ENCODE measurements at places on chromosomes 12 and 14.
A peak's percentile ranks its signal among the peaks of the same experiment; 100 is the strongest.

DNA sequence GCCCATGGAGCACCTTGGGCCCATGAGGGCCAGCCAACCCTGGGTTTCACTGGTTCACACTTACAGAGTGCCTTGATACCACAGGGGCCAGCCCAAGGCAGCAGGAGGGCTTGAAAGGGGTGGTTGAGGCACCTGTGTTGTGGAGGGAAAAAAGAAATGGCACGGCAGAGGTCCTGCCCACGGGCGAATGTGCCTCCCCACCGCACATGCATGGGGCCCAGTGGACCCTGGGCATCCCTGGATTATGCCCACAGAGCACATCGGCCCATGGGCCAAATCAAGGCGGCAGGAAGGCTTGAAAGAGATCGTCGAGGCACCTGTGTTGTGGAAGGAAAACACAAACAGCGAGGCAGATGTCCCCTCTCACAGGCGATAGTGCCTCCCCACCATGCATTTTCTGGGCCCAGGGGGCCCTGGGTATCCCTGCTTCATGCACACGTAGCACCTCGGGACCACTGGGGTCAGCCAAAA, 378.1 kb downstream of the ALG10 start:
- no peak for DNase-seq
- H3K27ac ChIP-seq, result no peak overlapping the region
- H3K4me3 ChIP-seq, result no peak overlapping the region

GRCh38 chr14:30242744-30243143, 315.1 kb upstream of the PRKD1 start:
- peaks cover 7% of the 10 kb centered on the region for H3K27me3 ChIP-seq
- peaks cover 12% of the 10 kb centered on the region for H3K4me1 ChIP-seq
- H3K36me3 ChIP-seq, result no peaks in the 10 kb centered on the region
- no peak overlapping the region for H3K4me3 ChIP-seq

DNA sequence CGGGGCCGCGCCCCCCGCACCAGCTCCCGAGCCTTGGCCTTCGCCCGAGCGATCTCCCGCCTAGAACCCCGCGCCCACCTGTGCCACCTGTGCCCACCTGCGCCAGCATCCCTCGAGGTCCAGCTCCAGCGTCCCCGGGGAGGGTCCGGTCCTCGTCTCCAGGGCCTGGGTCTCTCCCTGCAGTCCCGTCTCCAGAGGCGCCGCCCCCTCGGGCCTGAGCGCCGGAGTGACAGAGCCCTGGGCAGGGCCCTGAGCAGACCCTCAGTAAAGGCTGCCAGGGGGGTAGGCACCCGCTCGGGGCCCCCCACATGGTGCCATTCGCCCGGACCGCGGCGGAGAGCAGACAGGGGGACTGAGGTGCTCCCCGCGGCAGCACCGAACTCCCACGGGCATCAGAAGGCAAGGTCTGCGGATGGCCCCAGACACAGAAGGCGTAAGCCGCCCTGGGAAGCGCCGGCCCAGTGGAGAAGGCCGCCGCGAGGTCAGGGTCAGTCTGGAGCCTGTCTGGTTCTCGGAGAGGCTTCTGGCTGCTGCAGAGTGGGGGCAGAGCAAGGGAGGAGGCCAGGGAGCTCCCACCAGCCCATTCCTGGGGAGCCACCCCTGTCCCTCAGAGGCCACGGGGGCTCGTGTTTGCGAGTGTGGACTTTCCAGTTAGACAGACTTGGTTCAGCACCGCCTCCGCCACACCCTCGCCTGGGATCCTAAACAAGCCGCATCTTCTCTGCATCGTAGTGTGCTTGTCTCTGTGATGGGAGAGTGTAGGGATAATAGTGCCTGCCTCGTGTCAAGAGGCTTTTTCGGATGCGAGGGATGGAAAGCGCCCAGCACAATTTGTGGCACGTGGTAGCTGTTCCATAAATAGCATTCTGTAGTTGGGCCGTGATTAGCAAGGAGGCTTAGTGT, 1.1 kb upstream of the PPP1R13B start:
- H3K36me3 ChIP-seq, result peaks cover under 1% of the 10 kb centered on the region
- H3K4me3 ChIP-seq, result peak overlapping the region; percentile 72
- no peak overlapping the region for H3K27ac ChIP-seq
- H3K27me3 ChIP-seq, result peaks cover 49% of the 10 kb centered on the region
- peaks cover 25% of the 10 kb centered on the region for H3K4me1 ChIP-seq

- H3K27ac ChIP-seq, result no peak overlapping the region
These were observed 883.7 kb upstream of the TMEM132C start for GRCh38 chr12:127383281-127383680.

DNA sequence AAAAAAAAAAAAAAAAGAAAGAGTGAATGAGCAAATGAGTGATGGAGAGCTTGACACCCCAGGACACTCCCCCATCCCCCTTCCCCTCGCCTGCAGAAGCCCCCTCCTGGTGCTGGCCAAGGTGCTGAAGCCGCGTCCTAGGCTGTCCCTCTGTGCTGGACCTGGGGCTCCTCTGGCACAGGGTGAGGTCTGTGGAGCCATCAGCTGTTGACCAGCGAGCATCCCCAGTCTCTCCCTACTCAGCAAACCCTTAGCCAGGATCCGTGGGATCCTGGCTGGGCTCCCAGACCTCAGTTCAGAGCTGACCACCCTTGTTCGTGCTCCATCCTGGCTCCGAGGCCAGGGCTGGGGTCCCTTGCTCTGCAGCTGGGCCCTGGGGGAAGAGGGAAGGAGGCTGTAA, 5.4 kb upstream of the KIF26A start:
- peak; percentile 85 for DNase-seq
- H3K36me3 ChIP-seq, result no peaks in the 10 kb centered on the region
- H3K4me3 ChIP-seq, result no peak overlapping the region
- H3K4me1 ChIP-seq, result peaks cover 12% of the 10 kb centered on the region
- no peak overlapping the region for H3K27ac ChIP-seq

- no peaks in the 10 kb centered on the region for H3K4me1 ChIP-seq
- H3K27ac ChIP-seq, result no peak overlapping the region
- H3K27me3 ChIP-seq, result peaks cover 6% of the 10 kb centered on the region
- DNase-seq, result no peak
- H3K36me3 ChIP-seq, result no peaks in the 10 kb centered on the region
- no peak overlapping the region for H3K4me3 ChIP-seq
These were observed 240.9 kb downstream of the TMEM121 start for GRCh38 chr14:105767315-105767714.

DNA sequence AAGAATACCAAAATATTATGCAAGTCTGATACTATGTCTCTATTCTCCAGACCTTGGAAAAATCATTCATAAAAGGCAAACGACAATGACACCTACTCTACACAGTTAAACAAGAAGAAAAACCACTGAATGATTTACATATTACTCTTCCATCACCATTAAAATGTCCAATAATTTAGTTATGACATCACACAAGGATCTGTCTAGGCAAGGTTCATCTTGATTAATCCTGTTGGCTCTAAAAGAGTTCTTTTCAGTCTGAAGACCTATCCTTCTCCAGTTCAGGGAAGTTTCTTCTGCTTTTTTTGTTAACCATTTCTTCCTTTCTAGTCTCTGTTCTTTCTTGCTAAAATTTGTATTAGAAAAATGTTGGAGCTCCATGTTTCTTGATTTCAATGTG, 64.0 kb downstream of the OSBPL8 start:
- no peaks in the 10 kb centered on the region for H3K27me3 ChIP-seq
- H3K4me3 ChIP-seq, result no peak overlapping the region
- H3K27ac ChIP-seq, result no peak overlapping the region
- H3K36me3 ChIP-seq, result peaks cover 57% of the 10 kb centered on the region

GRCh38 chr12:92046557-92047392, 98.9 kb downstream of the BTG1 start:
- H3K4me1 ChIP-seq, result no peaks in the 10 kb centered on the region
- peaks cover under 1% of the 10 kb centered on the region for H3K27me3 ChIP-seq
- DNase-seq, result no peak
- H3K36me3 ChIP-seq, result peaks cover 3% of the 10 kb centered on the region
- no peak overlapping the region for H3K27ac ChIP-seq

GRCh38 chr12:97257726-97258125, 204.9 kb upstream of the RMST start:
- no peak overlapping the region for H3K27ac ChIP-seq
- DNase-seq, result no peak
- no peaks in the 10 kb centered on the region for H3K27me3 ChIP-seq
- peaks cover under 1% of the 10 kb centered on the region for H3K36me3 ChIP-seq

GRCh38 chr12:56935752-56936151, 1.5 kb upstream of the SDR9C7 start:
- no peak overlapping the region for H3K27ac ChIP-seq
- H3K36me3 ChIP-seq, result no peaks in the 10 kb centered on the region
- DNase-seq, result no peak
- peaks cover 25% of the 10 kb centered on the region for H3K27me3 ChIP-seq

- H3K36me3 ChIP-seq, result peaks cover 8% of the 10 kb centered on the region
- H3K4me3 ChIP-seq, result peak overlapping the region; percentile 94
- H3K4me1 ChIP-seq, result peaks cover 40% of the 10 kb centered on the region
- peak overlapping the region; percentile 99 for H3K27ac ChIP-seq
- H3K27me3 ChIP-seq, result no peaks in the 10 kb centered on the region
- no peak for DNase-seq
These were observed 1.1 kb upstream of the KLHDC2 start for GRCh38 chr14:49766839-49767238.

DNA sequence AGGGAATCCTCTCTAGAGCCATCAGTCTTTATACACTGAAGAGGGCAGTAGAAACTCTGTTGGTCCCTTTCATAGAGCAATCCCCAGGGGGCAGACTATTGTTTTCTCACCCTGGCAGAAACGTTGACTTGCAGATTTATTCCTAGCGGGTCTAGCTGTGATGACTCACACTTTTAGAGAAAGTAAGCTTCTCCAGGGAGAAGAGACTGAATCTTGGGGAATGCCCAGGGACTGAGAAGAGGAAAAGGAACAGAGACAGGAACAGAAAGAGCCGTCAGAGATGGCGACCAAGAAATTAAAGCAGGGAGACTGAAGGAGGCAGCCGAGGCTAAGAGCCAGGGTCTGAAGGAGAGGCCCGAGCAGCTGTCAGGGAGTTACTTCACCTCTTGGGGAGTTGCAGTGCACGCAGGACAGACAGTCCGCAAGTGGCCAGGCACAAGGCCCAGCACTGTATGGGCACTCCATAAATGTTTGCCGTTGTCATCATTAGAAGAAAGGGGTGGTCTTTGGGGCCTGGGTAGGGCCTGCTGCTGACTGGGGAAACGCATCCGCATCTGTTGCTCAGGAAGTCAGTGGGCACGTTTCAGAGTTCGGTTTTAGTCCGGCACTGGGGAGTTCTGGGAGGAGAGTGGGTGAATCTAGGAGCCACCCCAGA, 13.0 kb downstream of the PLEKHG6 start:
- peaks cover 62% of the 10 kb centered on the region for H3K4me1 ChIP-seq
- H3K36me3 ChIP-seq, result peaks cover under 1% of the 10 kb centered on the region
- peak overlapping the region; percentile 91 for H3K27ac ChIP-seq
- H3K4me3 ChIP-seq, result peak overlapping the region; percentile 62

DNA sequence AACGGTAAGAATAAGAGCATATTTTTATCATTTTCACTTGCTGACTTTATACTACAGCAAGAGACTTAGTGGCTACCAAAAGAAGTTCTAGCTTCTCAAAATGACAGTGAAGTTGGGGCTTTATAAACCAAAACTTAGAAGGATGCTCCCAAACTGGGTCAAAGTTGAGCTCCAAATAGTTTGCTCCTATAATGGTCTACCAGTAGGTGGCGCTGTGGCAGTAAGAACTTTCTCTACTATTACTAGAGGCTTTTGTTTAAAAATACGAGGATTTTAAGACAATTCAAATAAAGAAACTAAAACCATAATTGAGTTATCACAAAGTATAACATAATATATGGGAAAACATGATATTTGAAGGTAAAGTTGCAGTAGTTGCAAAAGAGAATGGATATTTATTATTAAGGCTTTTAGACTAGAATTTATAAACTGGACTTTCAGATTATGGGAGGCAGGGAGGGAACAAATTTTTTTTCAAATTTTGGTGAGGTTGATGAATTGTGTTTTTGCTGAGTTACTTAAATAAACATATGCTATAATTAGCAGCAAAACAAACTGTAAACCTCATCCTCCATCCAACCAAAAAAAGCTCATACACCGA, 75.0 kb downstream of the TGFB3 start:
- H3K27me3 ChIP-seq, result peaks cover 2% of the 10 kb centered on the region
- H3K36me3 ChIP-seq, result no peaks in the 10 kb centered on the region
- H3K4me3 ChIP-seq, result no peak overlapping the region
- H3K4me1 ChIP-seq, result peaks cover 48% of the 10 kb centered on the region
- no peak overlapping the region for H3K27ac ChIP-seq
- DNase-seq, result peak; percentile 79

GRCh38 chr14:61719344-61720293, 24.3 kb downstream of the HIF1A start:
- H3K4me1 ChIP-seq, result peaks cover 21% of the 10 kb centered on the region
- H3K36me3 ChIP-seq, result peaks cover 35% of the 10 kb centered on the region
- no peaks in the 10 kb centered on the region for H3K27me3 ChIP-seq
- no peak overlapping the region for H3K4me3 ChIP-seq

- peaks cover under 1% of the 10 kb centered on the region for H3K27me3 ChIP-seq
- DNase-seq, result no peak
- H3K36me3 ChIP-seq, result peaks cover 22% of the 10 kb centered on the region
- peaks cover 72% of the 10 kb centered on the region for H3K4me1 ChIP-seq
These were observed 17.6 kb downstream of the NID2 start for GRCh38 chr14:52051251-52051650.

- H3K27me3 ChIP-seq, result peaks cover 4% of the 10 kb centered on the region
- H3K4me3 ChIP-seq, result no peak overlapping the region
- peaks cover 81% of the 10 kb centered on the region for H3K36me3 ChIP-seq
- DNase-seq, result no peak
- H3K4me1 ChIP-seq, result peaks cover 12% of the 10 kb centered on the region
- H3K27ac ChIP-seq, result no peak overlapping the region
These were observed 37.6 kb downstream of the ATG14 start for GRCh38 chr14:55373784-55374705.

DNA sequence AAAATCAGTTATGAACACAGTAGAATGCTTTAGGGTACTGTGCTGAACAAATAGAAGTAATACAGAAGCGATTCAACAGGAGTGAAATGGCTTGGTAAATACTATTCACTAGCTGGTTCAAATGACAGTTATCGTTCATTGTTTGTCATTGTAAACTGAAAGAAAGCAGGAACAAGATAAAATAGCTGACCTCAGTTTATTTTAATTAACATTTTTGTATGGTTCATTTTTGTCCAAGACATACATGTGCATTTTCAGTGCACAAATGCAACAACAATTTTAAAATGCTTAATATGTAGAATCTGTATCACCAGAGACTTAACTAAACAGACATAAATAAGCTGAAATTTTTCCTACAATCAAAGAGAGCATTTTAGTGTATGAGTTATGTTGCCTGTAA, 49.9 kb downstream of the ALX1 start:
- H3K36me3 ChIP-seq, result no peaks in the 10 kb centered on the region
- H3K4me3 ChIP-seq, result no peak overlapping the region
- H3K4me1 ChIP-seq, result peaks cover 21% of the 10 kb centered on the region
- H3K27ac ChIP-seq, result no peak overlapping the region
- DNase-seq, result no peak

DNA sequence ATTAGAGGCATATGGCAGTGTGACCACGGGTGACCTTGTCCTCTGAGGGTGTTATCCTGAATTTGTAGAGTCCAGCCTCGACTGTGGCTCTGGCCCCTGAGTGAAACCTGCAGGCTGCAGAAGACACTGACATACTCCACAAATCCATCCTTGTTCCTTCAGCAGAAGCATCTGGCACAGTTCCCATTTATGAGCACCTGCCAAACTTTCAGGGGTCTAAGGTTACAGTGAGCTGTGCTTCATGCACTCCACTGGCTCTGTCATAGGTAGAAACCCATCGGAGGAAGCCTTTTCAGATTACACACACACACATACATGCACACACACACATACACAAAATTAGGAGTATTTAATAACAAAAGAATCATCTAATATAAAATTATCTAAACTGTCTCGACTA, 13.6 kb upstream of the NUAK1 start:
- no peak overlapping the region for H3K27ac ChIP-seq
- DNase-seq, result no peak
- peaks cover 36% of the 10 kb centered on the region for H3K4me1 ChIP-seq
- no peak overlapping the region for H3K4me3 ChIP-seq
- no peaks in the 10 kb centered on the region for H3K27me3 ChIP-seq
- H3K36me3 ChIP-seq, result no peaks in the 10 kb centered on the region

All from nephron progenitor cell (in vitro differentiated cells).